Spleen (tissue), 13 donors: ENCODE measurements at places on chromosomes 2 and 18. TPM values are rescaled to one million over a fixed set of nuclear protein-coding genes. Genes with fewer than 3 reads are reported as not detected.

MFSD2B gene
- 1.0 TPM for total RNA-seq

POTEC gene
- total RNA-seq, result not detected

CDH7 gene
- total RNA-seq, result not detected

ESPNL gene
- total RNA-seq, result 0.65 TPM

C2orf15 gene
- total RNA-seq, result 1.2 TPM

CNNM3 gene
- 37.8 TPM for total RNA-seq

EMILIN2 gene
- total RNA-seq, result 28.1 TPM

CAB39 gene
- 81.5 TPM for total RNA-seq

NEU4 gene
- not detected for total RNA-seq

LMAN2L gene
- total RNA-seq, result 15.4 TPM

REG3G gene
- 0.87 TPM for total RNA-seq

ARHGAP25 gene
- total RNA-seq, result 125 TPM

FOXD4L1 gene
- not detected for total RNA-seq

ING5 gene
- 51.1 TPM for total RNA-seq

CD8B2 gene
- not detected for total RNA-seq

SNORC gene
- total RNA-seq, result 1.6 TPM

NEB gene
- total RNA-seq, result 1.6 TPM

IL1RL1 gene
- 1.1 TPM for total RNA-seq

HOXD10 gene
- not detected for total RNA-seq

VWC2L gene
- not detected for total RNA-seq

SLC5A7 gene
- total RNA-seq, result not detected

ANO7 gene
- 3.5 TPM for total RNA-seq

KCNG2 gene
- total RNA-seq, result 1.4 TPM

LINC00305 gene
- not detected for total RNA-seq

GPR148 gene
- total RNA-seq, result not detected

MYOM1 gene
- total RNA-seq, result 2.1 TPM
